Large intestine (tissue), 12 donors: ENCODE measurements at places on chromosomes 11 and 22.

- peak overlapping the region; percentile 41 for H3K4me3 ChIP-seq
- H3K4me1 ChIP-seq, result peaks cover 10% of the 10 kb centered on the region
- H3K27me3 ChIP-seq, result no peaks in the 10 kb centered on the region
- DNase-seq, result no peak
Observed at GRCh38 chr11:117200813-117201657, 1.9 kb downstream of the TAGLN start.

GRCh38 chr22:41931701-41932269 lies 5.2 kb upstream of the TNFRSF13C start:
- H3K27me3 ChIP-seq, result peaks cover 18% of the 10 kb centered on the region
- no peak overlapping the region for H3K4me3 ChIP-seq
- H3K27ac ChIP-seq, result no peak overlapping the region

- no peak overlapping the region for H3K27ac ChIP-seq
- H3K36me3 ChIP-seq, result no peaks in the 10 kb centered on the region
- no peaks in the 10 kb centered on the region for H3K27me3 ChIP-seq
Observed at GRCh38 chr22:36215981-36216380, 14.4 kb upstream of the APOL4 start.

DNA sequence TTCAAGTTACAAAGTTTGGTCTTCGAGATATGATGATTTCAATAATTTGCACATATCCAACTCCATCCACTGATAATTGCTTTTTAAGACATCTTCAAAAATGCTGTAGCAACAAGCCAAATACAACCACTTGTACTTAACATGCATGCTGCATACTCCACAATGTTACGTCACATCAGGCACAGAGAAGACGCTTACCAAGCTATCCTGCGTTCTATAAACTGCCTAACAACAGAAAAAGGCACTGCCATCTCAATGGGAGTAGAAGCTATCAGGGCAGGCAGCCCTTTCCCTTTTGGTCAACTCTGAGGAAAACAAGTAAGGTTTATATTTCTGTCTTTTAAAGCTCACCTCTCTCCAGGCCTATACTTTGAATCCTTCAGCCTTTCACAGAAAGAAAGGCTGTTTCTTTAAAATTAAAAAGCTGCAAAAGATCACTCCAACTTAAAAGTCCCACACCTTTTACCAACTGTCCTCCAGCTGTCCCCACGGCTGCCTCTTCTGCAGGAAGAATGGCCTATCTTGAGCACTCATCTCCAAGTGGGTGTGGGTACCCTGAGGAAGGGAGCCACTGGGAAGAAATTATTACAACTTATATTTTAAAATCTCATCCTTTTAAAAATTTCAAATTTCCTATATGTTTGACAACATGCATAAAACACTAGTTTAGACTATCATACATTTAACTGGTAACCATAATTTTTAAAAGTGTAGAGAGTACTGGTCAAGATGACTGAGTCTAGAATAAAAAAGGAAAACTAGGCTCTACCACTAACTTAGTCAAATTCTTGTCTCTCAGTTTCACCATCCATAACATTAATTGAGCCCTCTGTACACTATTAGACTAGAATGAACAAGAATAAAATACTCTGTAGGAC lies 14.5 kb downstream of the PHF21A start:
- no peaks in the 10 kb centered on the region for H3K4me1 ChIP-seq
- H3K36me3 ChIP-seq, result no peaks in the 10 kb centered on the region
- H3K4me3 ChIP-seq, result no peak overlapping the region
- no peak overlapping the region for H3K27ac ChIP-seq
- no peaks in the 10 kb centered on the region for H3K27me3 ChIP-seq

DNA sequence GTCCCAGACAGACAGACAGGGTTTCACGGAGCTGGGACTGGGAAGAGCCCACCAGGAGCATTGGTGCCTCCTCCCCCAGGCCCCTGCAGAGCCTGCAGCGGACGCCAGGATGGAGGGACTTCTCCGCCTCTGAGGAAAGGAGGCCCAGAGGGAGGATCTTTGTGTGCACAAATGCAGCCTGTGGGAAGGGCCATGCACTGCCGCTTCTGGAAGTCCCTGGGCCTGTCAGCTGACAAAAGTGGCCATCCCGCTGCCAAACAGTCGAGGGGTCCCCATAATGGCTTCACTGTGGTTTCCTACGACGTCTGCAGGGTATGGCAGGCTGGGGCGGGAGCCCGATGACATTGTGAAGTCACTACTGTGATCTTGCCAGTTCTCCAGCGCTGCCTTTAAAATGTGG lies 73.8 kb downstream of the TP53I11 start:
- H3K27me3 ChIP-seq, result no peaks in the 10 kb centered on the region
- no peaks in the 10 kb centered on the region for H3K36me3 ChIP-seq
- H3K4me3 ChIP-seq, result no peak overlapping the region
- H3K4me1 ChIP-seq, result peaks cover 7% of the 10 kb centered on the region

DNA sequence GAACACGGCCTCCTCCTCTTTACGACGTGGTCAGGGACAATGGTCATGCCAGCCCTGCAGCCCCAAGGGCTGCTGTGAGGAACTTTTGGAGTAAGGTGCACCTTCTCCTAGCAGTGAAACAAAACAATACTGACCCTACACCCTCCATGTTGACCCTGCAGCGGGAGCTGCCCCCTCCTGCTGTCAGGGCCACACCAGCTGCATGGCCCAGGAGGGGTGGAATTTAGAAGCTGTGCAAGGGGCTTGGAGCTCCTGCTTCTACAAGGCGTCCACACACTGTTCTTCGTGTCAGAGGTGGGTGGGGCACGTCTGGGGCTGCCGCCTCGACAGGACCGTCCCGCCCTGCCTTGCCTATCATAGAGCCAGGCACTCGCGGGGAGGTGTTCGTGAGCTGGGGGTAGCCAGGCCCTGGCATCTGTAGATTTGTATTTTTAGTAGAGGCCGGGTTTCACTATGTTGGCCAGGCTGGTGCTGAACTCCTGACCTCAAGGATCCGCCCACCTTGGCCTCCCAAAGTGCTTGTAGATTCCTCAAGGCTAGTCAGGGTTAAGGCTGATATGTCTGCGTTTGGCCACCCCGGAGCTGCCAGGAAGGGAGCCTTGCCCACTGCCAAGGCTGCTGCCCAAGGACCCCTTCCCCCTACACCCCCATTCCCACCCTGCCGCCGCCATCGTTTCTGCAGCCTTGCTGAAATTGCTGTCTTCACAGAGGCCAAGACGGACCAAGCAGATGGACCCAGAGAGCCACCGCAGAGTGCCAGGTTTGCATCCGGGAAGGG lies 15.9 kb downstream of the INCENP start:
- H3K4me3 ChIP-seq, result no peak overlapping the region
- no peaks in the 10 kb centered on the region for H3K4me1 ChIP-seq
- H3K36me3 ChIP-seq, result peaks cover 67% of the 10 kb centered on the region
- DNase-seq, result no peak

DNA sequence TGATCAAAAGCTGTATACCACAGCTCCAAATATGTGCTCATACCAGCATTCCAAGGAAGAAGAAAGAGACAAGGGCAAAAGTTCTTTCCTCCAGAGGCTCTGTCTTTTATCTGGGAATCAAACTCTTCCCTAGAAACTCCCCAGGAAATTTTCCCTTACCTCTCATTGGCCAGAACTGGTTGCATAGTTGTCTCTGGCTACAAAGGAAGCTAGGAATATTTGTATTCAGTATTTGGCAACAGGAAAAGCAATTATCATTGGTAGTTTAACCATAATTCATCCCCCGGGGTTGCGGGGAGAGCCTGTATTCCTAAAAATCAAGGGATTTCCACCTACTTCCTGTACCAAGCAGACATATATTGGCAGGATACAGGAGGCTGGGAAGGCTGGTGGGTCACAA lies 10.5 kb upstream of the ZFTA start:
- H3K36me3 ChIP-seq, result no peaks in the 10 kb centered on the region
- no peak for DNase-seq
- no peaks in the 10 kb centered on the region for H3K4me1 ChIP-seq
- no peaks in the 10 kb centered on the region for H3K27me3 ChIP-seq

DNA sequence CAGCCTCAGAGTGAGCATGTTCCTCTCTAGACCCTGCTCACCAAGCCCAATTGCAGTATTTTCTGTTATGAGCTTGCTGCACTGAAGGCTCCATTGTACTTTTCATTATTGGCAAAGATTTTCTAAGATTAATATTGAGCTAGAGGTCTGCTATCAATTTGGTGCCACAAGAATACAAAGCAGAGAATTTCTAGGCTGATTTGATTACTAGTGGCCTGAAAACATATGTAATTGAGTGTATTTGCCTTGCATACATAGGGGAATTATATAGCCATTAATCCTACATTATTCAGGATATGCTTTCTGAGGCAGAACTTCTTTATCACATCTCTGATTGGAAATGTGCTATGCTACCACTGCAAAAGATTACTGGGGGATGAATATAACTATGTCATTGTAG lies 322.9 kb upstream of the ZC3H12C start:
- no peaks in the 10 kb centered on the region for H3K27me3 ChIP-seq
- H3K4me3 ChIP-seq, result no peak overlapping the region
- H3K4me1 ChIP-seq, result no peaks in the 10 kb centered on the region
- H3K27ac ChIP-seq, result no peak overlapping the region
- DNase-seq, result no peak
